Articular chondrocyte of knee joint (primary cell): ENCODE measurements at places on chromosomes 4 and X. TPM values are rescaled to one million over a fixed set of nuclear protein-coding genes. Genes with fewer than 3 reads are reported as not detected.

The PPP4R3C gene
- not detected in 2 replicates for total RNA-seq

The GLRB gene
- 14.2 and 16.2 TPM in 2 replicates for total RNA-seq

The RPL9 gene
- total RNA-seq = 1,737 and 2,744 TPM in 2 replicates

The SPARCL1 gene
- total RNA-seq = not detected in 2 replicates

The ADAMTS3 gene
- 5.2 and 7.6 TPM in 2 replicates for total RNA-seq

The FOXP3 gene
- total RNA-seq = 0.13 TPM in 1 of 2 replicates, not detected in the other

The ADAM29 gene
- total RNA-seq = not detected in 2 replicates

The NMU gene
- total RNA-seq = 0.13 and 0.22 TPM in 2 replicates

The GIMD1 gene
- total RNA-seq = not detected in 2 replicates

The CITED1 gene
- total RNA-seq = 0.13 TPM in 1 of 2 replicates, not detected in the other

The TACC3 gene
- 9.9 and 13.1 TPM in 2 replicates for total RNA-seq

The HELT gene
- total RNA-seq = not detected in 2 replicates

The CYBB gene
- total RNA-seq = not detected in 2 replicates

The HERC6 gene
- 8.5 and 13.5 TPM in 2 replicates for total RNA-seq

The SMAD1 gene
- total RNA-seq = 35.7 and 47.8 TPM in 2 replicates
